ENCODE measurements at places on chromosomes 13 and 19. TPM values are rescaled to one million over a fixed set of nuclear protein-coding genes. Genes with fewer than 3 reads are reported as not detected.

Gene GIPC3
- 0.18 TPM for total RNA-seq

Gene ZNF20
- 5.6 TPM for total RNA-seq

Gene RHPN2
- 21.8 TPM for total RNA-seq

Gene ZNF358
- total RNA-seq = 53.4 TPM

Gene TINCR
- 0.69 TPM for total RNA-seq

Gene PLA2G4C
- total RNA-seq = 0.63 TPM

Gene BCKDHA
- total RNA-seq = 53.1 TPM

Gene WDR88
- total RNA-seq = not detected

Gene FAAP24
- 4.3 TPM for total RNA-seq

Gene FXYD7
- not detected for total RNA-seq

Gene BORA
- total RNA-seq = 11.1 TPM

DNA sequence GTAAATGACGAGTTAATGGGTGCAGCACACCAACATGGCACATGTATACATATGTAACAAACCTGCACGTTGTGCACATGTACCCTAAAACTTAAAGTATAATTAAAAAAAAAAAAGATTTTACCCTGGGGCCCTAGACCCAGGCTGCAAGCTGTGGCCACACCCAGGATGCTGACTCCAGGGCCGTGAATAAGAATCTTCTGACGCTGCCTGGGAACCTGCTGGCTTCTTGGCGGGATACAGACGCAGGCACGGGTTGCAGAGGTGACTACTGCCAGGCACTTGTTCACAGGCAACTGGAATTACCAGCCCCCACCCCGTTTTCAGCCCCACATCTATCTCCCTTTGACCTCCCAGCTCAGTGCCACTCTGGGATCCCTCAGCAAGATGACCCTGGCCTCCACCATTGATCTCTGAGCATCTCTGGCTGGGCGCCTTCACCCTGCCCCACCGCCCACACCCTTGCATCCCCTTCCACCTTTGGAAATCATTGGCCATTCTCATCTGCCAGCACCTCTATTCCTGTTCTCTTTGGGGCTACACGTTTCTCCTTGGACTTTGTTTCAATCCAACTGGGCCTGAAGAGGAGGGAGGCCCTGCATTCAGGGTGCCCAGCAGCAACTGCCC, 21.1 kb upstream of the CFAP97D2 start:
- no peak for DNase-seq

DNA sequence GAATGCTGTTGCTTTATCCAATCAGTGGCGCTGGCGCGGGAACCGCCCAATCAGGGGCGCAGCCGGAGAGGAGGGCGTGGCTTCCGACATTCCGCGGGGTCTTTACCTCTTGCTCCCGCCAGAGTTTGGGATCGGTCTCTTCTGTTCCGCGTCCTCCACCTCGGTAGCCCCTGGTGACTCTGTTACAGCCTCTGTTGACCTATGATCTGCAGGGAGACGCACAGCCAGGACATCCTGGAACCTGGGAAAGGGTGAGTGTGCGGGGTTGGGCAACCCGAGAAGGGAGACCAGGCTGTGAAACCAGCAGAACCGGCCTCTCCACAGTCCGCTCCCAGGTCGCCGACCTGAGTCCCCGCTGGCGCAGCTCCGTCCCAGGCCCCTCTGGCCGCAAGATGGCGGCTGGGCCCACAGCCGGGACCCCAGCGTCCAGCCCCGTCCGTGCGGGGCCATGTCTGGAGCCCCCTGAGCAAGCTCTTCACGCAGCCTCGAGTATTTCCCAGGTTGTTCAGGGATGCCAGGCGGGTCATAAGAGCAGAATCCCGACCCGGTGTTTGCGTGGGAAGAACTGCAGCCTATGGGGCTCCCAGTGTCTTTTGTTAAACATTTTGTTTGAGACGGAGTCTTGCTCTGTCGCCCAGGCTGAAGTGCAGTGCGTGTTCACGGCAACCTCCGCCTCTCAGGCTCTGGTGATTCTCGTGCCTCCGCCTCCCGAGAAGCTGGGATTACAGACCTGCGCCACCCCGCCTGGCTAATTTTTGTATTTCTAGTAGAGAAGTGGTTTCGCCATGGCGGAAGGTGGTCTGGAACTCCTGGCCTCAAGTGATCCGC, 4.4 kb upstream of the ZNF681 start:
- peak; percentile 86 for DNase-seq

DNA sequence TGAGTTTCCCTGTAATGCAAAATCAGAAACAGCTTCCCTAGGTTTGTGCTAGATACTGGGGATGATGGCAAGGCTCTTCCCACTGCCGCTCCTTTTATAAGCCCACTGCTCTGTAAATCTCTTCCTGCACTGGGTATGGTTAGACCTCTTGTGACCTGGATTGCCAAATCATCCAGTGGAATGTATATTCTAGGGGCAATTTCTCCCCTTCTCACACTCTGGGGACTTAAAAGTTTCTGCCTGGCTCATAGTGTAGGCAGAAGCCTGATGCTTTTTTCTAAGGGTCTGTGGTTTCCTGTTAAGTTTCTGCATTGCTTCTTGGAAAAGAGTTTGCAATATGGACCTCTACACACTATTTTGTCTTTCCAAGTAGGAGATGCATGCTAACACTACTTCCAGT, 1582.0 kb upstream of the PCDH20 start:
- no peak for DNase-seq

- DNase-seq = no peak
These were observed 191.6 kb downstream of the SHISA2 start for GRCh38 chr13:25860265-25860664.

- no peak for DNase-seq
These were observed 18.4 kb upstream of the CBY2 start for GRCh38 chr13:45683701-45684100.

DNA sequence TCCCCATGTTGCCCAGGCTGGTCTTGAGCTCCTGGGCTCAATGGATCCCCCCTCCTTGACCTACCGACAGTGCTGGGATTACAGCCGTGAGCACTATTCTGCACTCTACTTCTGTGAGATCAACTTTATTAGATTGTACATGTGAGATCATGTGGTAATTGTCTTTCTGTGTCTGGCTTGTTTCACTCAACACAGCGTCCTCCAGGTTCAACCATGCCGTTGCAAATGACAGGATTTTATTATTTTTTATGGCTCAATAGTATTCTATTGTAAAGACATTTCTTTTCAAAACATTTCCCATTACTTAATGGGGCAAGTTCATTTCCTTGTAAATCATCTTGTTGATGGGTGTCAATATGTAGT, 1.5 kb upstream of the OBI1 start:
- DNase-seq = no peak

DNA sequence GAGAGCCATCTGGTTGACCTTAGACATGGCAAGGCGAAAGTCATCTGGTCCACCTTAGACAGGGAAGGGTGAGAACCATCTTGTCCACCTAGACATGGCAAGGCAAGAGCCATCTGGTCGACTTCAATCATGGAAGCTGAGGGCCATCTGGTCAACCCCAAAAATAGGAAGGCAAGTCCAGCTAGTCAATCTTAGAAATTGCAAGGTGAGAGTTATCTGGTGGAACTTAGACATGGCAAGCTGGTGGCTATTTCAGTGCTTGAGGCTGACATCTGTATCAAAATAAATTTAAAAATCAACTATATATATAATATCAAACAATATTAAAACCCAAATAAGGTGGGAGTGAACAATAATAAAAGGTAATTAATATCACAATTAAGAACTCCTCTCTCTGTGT, 83.9 kb downstream of the ZNF726 start:
- DNase-seq = no peak

DNA sequence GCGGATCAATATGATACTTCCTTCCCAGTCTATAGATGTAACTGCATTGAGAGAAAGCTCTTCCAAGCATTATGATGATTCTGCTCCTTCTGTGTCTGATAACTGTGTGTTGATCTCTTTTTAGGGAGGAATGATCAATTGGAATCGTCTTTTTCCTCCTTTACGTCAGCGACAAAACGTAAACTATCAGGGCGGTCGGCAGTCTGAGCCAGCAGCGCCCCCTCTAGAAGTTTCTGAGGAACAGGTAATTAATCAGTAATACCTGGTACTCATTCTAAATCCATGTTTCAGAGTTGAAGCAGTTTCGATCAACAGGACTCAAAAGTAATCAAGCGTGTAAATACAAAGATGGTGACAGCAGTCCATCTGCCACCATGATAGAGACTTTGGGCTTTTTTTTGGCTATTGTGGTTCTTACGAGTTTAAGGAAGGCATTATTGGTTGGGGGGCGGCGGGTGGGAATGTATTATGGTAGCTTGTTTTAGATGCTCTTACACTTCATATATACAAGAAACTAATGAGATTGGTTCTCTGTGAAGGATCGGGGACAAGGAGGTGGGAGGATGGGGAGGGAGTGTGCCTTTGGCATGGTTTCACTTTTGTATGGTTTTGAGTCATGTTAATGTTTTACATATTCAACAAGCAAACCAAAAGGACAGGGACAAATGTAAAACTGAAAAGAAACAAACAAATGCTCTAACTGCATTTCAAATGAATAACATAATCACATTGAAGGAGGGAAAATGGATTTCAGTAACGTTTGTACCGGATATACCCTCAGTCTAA, 60.7 kb upstream of the GPR183 start:
- no peak for DNase-seq

DNA sequence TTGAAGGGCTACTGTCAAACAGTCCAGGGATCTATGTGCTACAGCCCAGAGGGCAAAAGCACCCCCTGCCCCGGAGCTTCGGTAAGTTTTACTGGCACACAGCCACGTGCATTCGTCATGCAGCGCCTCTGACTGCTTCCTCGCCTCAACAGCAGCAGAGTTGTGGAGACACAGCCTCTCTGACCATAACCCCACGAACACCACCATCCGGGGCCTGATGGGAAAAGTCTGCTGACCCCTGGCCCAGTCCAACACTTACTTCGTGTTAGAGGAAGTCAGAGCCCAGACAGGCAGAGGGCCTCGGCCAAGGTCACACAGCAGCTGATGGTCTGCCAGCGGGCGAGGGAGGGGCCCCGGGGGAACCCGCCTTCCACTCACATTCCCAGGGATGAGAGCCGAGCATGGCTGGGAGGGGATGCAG, 5.1 kb downstream of the CBARP start:
- peak; percentile 42 for DNase-seq

GRCh38 chr13:113196970-113197737, 11.3 kb downstream of the PCID2 start:
- no peak for DNase-seq

GRCh38 chr13:76927955-76928354, 20.4 kb upstream of the ACOD1 start:
- no peak for DNase-seq

GRCh38 chr13:112819816-112820215, 130.0 kb downstream of the ATP11A start:
- no peak for DNase-seq

DNA sequence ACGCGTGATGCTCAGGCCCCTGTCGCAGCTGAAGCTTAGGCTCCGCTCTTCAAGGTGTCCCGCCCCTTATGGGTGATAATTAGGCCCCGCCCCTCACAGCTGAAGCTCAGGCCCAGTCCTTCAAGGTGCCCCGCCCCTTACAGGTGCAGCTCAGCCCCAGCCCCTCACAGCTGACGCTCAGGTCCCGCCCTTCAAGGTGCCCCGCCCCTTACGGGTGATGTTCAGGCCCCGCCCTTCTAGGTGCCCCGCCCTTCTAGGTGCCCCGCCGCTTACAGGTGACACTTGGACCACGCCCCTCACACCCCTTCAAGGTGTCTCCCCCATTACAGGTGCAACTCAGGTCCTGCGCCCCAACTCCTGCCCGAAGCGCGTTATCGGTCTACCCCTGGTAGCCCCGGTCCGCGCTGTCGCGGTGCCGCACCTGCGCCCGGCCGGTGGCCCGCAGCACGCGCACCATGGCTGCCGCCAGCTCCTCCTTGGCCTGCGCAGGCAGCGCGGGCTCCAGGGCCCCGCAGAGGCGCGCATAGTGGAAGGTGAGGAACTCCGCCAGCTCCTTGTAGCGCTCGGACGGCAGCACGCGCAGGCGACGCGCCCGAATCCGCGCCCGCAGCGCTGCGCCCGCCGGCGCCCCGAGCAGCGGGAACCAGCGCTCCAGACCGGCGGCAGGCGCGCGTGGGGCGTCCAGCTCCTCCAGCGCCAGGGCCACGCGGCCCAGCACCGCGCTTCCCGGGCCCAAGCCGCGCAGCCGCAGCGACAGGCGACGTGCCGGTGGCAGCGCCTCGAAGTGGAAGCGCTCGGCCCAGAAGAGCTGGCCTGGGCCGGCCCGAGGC, 7.3 kb downstream of the RASAL3 start:
- DNase-seq = peak; percentile 61

DNA sequence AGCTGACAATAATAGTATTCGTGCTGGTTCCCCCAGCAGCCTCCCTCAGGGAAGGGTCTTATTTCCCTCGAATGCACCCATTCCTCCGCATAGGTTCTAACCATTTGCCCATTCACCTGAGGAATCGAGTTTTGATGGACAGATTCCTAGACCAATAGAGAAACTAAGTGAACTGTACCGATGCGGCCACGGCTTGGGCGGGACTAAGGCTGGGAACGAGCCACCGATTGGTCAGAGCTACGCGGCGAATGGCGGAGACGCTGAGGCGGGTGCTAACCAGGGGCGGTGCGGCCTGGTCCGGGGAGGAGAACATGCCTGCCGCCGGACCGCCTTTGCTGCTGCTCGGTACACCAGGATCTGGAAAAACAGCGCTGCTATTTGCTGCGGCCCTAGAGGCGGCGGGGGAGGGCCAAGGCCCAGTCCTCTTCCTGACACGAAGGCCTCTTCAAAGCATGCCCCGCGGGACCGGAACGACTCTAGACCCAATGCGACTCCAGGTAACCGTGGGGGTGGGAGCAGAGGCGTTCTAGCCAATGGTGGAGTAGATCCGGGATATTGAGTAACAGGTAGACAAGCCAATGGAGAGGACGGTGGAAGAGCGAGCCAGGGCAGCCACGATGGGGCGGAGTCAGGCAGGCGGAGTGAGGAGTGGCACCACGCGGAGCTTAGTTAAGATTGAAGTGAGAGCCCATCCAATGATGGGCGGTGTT, at the start of gene SWSAP1:
SWSAP1 (plus strand) TSS at position 234 of the 710 bp plus-strand sequence; CDS start at position 249, 15 bp downstream.
- DNase-seq = peak; percentile 100

DNA sequence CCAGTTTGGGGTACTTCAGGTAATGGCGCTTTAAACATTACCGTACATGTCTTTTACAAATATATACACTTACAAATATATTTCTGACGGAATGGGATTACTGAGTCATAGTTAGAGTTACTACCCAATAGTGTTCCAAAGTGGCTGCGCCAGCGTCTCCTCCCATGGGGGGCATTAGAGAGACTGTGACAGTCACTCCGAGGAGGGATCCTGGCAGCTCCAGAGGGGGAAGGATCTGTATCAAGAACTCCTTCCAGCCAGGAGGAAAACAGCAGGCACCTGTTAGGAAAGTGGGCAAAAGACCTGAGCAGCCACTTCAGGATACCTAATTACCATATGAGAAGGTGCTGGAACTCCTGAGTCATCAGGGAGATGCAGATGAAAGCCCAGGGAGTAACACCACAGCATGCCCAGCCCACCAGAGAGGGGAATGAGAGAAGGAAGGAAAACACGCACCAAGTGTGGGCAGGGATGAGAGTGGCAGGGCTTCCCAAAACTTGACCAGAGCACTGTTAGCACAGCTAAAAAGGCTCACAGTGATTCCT, 52.9 kb downstream of the SLC7A9 start:
- no peak for DNase-seq
